ENCODE measurements at places on chromosomes 4 and X.

DNA sequence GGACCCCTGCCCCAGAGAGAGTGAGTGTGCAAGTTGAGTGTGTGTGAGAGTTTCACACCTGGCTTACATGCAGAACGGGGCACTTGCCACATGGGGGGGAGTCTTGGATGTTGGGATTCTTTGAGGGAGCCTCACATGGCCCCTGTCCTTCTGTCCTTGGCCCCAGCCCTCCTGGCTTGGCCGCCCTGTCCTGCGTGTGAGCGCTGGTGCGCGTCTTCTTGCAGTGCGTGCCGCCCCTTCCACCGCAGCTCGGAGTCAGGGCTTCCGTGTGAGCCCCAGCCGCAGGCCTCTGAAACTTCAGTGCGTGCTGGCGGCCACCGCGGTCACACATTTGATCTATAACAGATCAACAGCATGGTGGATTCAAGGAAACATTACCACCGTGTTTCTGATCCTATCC is 30.1 kb upstream of the HGFAC start:
- DNase-seq = no peak

- DNase-seq = no peak
These were observed 672.1 kb downstream of the GRXCR1 start for GRCh38 chr4:43564591-43564990.

- no peak for DNase-seq
These were observed 7.8 kb downstream of the PAPSS1 start for GRCh38 chr4:107712236-107712635.

- DNase-seq = peak; percentile 41
These were observed 527 bp downstream of the NOA1 start for GRCh38 chr4:56976837-56977320.

- no peak for DNase-seq
These were observed 378.0 kb downstream of the CPXCR1 start for GRCh38 chrX:89124985-89125384.

GRCh38 chr4:184392316-184392715 is 82.0 kb downstream of the IRF2 start:
- no peak for DNase-seq

- DNase-seq = no peak
These were observed 449.8 kb downstream of the C4orf33 start for GRCh38 chr4:129545599-129546278.

DNA sequence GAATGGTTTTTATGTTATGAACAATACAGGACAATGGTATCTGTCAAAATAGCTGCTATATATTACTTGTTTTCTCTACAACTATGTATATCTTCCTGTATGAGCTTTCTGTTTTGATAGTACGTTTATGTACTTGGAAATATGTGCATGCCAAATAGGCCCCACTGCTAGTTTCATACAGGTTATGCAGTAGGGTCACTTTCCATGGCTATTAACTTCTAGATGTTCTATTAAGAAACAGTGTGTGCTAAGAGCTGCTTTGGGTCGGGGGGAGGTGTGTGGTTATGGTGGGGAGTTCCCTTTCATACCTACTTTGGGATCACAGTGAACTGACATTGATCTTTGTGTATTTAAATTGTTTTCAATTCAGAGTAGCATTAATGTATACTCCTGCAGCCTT is 30.9 kb downstream of the RBPJ start:
- DNase-seq = no peak

DNA sequence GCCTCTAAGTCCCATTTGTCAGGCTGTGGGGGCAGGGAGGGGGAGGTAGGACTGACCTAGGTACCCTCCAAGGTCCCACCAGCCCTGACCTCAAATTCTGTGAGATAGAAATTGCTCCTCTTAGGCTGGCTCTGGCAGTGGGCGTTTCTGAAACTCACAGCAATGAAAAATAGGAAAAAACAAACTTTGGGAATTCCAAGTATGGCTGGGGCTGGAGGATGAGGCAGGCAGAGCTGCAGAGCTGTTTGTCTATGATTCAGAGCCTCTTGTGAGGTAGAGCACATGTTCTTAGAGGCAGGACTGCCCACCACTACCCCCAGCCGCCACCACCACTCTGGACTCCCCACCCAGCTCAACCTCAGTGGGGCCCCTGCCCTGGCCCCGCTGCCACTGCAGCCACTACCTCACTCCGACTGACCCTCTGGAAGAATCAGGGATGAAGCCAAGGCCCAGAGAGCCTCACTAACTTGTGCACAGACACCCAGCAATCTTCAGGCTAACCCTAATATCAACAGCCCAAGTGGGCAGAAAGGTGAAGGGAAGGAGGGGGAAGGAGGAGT is 98.2 kb downstream of the PJA1 start:
- DNase-seq = no peak

DNA sequence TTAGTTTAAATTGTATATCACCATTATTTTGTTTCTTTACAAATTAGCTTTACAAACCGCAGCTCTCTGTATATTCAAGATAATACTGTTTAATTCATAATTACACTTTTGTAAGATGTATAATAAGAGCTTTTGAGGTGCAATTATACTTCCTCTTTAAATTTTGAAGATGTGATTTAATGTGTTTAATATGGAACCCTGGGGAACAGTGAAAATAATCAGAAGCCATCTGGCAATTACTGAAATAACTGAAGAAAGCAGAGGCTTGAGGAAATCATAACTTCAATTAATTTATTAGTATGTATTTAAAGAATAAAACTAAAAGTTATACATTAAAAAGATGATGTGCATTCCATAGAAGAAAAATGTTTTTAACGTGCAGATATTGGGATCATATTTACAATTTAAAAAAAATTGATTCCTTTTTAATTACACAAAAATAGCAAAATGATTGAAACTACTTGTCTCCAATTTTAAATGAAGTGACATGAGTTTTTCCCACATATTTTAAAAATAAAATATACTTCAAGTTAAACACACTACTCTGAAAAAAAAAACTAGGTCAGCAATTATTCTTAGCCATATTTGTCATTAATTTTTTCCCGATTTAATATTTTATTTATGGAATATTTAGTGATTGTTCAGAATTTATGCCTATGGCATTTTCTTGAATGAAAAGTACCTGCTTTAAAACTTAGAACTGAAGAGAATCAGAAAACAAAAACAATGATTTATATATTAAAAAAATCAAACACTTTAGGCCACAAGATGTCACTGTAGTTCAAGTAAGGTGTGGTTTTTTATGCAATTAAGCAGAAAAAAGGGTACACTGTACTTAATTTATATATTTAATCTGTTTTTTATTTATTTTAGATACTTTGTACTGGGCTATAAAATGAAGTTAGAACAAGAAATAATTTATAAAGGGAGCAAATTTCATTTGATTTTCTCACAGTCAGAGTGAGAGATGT is 942.7 kb upstream of the NDST4 start:
- no peak for DNase-seq

All from RWPE1 (cell line).